SJSA1 (cell line): ENCODE measurements at places on chromosomes 2 and 18.
A peak's percentile ranks its signal among the peaks of the same experiment; 100 is the strongest.

DNA sequence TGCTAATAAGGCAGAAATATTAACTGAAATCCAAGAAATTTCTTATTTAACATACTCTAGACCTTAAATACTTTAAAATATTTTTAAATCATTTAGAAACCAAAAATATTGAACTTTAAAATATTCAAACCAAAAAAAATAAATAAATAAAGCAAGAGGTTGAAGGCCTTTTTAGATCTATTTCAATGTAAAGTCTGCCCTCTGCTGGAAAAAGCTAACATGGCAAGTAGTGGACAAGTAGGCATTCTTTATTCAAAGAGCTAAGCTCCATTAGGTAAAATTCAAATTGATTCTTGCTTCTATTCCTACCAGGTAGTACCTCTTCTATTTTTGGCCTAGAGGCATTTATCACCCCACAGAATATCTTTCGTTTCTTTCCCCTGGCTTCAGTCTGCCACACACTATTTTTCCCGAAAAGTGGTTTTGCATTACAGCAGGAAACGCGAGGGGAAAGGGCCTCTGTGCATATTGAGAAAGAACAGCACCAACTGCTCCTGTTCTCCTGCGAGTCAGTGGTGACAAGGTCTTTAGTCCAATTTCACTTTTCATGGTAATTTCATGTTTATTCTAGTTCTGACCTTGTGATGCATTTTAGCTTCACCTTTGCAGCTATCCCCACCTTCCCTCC lies 20.4 kb downstream of the IFIH1 start:
- H3K27me3 ChIP-seq = no peaks in the 10 kb centered on the region
- no peak overlapping the region for H3K4me3 ChIP-seq
- DNase-seq = peak; percentile 43
- no peaks in the 10 kb centered on the region for H3K4me1 ChIP-seq

DNA sequence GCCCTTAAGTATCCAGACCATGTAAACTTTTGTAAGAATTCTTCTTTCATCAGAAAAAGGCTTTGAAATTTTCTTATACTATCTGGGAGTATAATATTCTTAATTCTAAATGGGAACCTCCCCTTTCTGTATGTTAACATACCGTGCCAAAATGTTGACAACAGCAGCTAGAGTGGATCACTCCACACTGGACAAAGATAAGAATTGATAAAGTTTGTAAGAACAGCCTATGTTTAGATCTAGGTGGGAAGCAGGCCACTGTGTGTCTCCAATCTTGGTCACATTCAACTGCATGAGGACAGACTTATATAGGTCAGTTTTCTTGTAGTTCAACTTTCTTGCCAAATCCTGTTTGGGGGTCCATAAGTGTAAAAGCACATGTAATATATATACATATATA lies 235.7 kb downstream of the RPIA start:
- no peaks in the 10 kb centered on the region for H3K4me1 ChIP-seq
- H3K4me3 ChIP-seq = no peak overlapping the region
- no peaks in the 10 kb centered on the region; the same call in 1 of the 2 replicates for H3K27me3 ChIP-seq

- H3K27ac ChIP-seq = no peak overlapping the region
- no peak overlapping the region for H3K4me3 ChIP-seq
- no peaks in the 10 kb centered on the region for H3K4me1 ChIP-seq
- DNase-seq = no peak
- no peaks in the 10 kb centered on the region for H3K27me3 ChIP-seq
- H3K36me3 ChIP-seq = peaks cover 70% of the 10 kb centered on the region
Observed at GRCh38 chr2:121342751-121343150, 57.7 kb upstream of the TFCP2L1 start.

- H3K27ac ChIP-seq = no peak overlapping the region
- DNase-seq = no peak
- H3K27me3 ChIP-seq = no peaks in the 10 kb centered on the region
Observed at GRCh38 chr2:222102575-222103349, 196.0 kb downstream of the PAX3 start.

DNA sequence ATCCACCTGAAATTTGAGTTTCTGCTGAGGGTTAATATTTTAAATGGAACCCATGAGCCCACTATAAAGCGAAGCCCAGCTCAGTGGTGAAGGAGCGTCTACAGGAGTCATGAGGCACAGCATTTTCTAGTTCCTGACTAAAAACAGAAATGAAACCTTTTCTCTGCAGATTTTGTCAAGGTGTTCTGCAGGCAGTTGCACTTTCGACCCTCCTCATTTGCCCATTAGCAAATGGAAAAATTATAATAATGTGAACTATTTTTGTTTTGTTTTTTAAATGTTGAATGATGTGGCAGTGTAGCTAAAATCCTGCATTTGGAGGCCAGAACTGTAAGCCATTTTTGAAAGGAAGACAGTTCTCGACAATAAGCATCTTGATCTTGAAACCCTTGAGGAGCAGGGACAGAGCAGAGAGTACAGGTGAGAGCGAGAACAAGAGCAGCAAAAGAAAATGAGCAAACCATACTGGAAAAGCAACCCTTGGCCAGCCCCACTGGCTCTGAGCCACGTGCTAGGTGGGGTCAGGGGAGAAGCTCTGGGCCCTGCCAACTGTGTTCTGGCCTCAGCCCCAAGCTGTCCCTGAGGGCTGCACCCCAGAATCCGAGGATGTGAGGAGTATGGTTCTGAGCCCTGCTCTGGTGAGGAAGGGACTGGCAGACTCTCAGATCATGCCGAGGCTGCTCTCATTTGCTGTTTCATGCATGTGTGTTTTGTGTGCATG lies 26.4 kb upstream of the COPS8 start:
- H3K36me3 ChIP-seq = no peaks in the 10 kb centered on the region
- peaks cover 27% of the 10 kb centered on the region for H3K4me1 ChIP-seq
- H3K27ac ChIP-seq = no peak overlapping the region
- H3K4me3 ChIP-seq = no peak overlapping the region
- DNase-seq = no peak
